ENCODE measurements at places on chromosomes 7 and 10.

DNA sequence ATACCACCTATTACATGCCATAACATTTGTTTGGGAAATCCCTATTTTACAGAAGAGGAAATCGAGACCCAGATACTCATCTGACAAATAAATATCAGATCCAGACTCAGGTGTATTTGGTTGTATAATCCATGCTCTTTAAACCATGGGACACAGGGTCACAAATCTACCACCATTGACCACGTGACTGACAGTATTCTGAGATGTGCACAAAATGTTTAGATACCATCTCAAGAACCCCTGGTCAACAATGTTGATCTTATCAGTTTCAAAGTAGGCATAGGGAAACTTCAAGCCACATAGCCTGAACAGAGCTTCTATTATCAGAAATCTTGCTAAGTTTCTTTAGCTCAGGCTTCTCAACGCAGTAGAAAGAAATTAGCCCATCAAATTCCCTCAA, 93.6 kb downstream of the ICA1 start:
- no peak for DNase-seq

DNA sequence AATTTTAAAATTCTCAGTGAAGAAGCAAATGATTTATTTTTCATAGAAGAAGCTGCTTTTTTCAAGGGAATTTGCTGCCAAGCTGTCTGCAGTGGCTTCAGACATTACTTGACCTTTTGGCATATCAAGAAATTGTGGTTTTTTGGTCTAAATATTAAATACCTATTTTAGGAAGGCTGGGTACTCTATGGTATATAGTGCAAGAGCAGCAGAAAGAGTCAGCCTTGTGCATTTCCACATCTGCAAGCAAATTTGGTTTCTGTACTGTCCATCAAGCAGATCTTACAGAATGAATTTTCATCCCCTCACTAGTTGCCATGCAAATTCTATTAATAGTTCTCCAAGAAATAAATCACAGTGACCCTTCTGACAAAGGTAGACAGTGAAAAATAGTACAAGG, 222.0 kb downstream of the BICC1 start:
- DNase-seq = no peak

DNA sequence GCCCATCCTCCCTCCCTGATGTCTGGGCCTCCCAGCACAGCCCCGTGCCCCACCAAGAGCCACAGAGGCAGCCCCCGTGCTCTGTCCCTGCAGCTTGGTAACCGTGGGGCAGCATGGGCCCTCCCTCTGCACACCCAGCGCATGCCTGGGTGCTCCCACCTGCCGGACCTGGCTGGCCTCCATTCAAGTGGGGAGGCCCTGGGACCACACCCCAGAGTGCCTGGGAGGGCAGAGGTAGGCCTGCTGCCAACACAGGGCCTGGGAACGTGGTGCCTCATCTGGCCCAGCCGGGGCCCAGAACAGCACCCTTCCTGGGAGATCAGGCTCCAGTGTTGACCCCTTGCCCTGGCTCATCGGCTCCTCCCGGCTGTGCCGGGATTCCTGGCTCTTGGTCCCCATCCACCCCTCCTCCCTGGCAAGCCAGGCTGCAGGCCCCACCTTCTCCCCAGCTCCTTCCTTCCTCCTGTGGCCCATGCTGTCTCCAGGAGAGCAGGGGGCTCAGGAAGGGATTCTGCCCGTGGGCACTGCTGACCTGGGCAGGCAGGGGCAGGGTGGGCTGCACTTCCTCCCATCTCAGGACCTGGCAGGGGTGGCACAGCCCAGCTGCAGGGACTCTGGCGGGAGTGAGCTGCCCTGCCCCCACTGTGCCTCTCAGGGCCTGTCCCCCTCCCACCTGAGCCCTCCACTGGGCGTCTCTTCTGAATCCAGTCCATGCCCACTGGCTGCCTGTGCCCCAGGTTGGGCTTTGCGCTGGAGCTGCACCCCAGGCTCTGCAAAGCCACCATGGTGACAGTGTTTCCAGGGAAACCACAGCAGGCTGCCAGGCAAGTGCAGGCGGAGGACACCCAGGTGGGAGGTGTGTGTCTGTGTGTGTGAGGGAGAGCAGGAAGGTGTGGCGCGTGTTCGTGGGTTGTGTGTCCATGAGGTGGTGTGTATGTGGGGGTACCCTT, 32.6 kb downstream of the PWWP2B start:
- DNase-seq = no peak

DNA sequence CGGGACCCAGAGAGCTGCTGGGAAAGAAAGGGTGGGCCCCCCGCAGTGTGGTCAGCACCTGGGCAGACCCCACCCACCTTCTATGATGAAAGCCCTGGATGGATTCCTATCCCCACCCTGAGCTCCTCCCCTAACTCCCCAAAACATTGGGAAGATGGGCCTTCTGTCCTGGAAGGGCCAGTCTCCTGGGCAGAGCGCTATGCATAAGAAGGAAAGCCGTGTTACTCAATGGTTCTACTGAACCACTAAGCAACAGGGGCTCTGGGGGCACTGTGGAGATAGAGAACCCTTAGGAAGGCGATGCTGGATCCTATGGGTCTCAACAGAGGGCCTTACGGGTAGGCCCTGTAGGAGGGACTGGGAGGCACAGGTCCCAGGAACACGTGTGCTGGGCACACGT, 30.7 kb upstream of the INSIG1 start:
- no peak for DNase-seq

DNA sequence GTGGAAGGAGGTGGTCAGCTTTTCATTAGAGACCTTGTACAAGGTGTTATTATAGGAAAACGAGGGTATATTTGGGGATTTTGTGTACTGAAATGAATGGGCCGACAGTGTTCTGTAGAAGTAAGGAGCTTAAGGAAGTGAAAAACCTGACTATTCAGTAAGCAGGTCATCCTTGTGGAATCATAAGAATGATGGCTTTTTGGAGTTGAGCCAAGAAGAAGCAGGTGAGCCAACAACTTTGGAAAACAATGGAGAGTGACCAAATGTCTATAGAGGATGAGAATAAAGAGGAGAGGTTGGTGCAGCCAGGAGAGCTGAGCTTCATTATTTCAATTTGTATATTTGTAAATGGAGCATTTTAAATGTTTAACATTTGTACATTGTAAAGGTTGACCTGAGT, 595.7 kb downstream of the CCSER2 start:
- no peak for DNase-seq

Measured in islet precursor cell (in vitro differentiated cells).